ENCODE measurements at places on chromosomes 12 and 14.

GRCh38 chr12:80714055-80714454 is 2.7 kb upstream of the MYF5 start:
- DNase-seq: no peak

DNA sequence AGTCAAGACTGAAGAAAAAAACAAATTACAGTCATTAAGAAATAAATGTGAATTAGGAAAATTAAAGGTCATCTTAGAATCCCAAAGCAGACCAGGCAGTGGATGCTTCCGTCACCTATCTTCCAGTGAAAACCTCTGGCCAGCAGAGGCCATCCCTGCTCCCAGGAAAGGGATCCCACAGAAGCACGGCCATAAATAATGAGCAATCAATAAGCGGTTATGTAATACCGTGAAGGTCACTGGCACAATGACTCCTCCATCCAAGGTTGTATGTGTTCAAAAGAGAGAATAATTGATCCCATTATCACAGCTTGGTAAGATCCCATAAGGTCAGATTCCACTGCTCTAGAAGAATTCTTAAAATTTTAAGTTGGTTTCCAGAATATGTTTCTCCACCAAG is 85.7 kb downstream of the PPP2R5E start:
- DNase-seq: no peak

DNA sequence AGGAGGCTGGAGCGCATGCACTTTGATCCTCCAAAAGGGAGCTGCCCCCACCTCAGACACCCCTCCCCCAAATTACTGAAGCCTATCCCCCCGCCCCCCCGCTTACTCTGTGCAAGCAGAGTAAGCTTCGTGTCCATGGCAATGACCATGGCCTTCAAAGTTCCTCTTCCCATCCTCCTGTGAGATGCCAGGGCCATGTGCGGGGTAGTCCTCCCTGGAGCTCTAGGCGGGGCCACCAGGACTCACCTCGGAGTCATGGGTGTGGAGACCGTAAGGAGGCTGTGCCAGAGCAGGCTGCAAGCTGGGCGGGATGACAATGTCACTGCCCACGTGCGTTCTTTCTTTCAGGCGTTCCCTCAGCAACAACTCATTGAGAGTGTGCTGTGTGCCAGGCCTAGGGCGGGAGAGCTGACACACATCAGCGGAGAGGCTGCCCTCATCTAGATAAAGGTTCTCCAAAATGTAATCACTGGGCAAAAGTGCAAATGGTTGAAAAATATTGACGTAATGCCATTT is 66.8 kb downstream of the C14orf132 start:
- DNase-seq: no peak

- no peak for DNase-seq
These were observed 10.9 kb upstream of the PIK3C2G start for GRCh38 chr12:18250313-18250916.

- no peak for DNase-seq
These were observed 50.4 kb upstream of the RIN3 start for GRCh38 chr14:92463141-92463540.

- no peak for DNase-seq
These were observed 303.1 kb upstream of the PRKD1 start for GRCh38 chr14:30230719-30231118.

GRCh38 chr12:83690465-83690864 is 1003.8 kb downstream of the TMTC2 start:
- DNase-seq: no peak

- no peak for DNase-seq
These were observed 13.3 kb upstream of the MAP3K9 start for GRCh38 chr14:70822530-70823185.

GRCh38 chr12:122740351-122740750 is 9.7 kb upstream of the HCAR1 start:
- no peak for DNase-seq

DNA sequence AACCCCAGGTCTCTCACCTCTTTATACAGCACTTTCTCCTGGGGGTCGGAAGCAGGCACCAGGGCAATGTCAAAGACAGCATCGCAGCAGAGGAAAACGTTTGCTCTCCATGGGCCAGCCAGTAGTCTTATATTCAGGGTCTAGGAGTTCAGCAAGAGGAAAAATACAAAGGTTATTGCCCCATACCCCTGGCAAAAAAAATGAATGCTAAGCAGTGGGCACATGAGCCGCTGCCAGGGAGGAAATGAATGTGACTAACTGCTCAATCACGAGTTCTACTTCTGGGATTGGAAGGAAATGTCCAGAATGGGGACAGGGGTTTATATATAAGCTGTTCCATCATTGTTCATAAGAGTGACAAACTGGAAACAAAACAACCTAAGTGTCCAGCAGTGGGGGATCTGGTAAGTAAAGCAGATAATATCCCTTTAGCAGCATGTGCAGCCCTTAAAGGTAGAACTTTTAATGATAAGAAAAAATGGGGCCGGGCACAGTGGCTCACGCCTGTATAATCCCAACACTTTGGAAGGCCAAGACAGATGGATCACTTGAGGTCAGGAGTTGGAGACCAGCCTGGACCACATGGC is 53.8 kb downstream of the PHETA1 start:
- DNase-seq: no peak

DNA sequence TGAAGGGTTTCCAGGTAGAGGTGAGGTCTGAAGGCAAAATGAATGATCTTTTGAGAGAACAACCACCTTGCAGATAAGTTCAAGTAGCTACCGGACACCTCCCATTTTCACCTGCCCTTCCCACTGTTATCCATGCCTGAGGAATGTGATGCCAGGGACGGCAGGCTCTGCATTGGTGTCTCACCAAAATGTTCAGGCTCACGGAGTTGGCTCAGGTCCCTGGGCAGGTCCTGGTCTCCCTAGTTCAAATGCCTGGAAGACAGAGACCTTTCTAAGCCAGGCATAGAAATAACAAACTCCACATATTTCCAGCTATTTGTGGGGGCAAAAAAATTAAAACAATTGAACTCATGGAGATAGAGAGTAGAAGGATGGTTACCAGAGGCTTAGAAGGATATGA is 36.0 kb downstream of the TMEM63C start:
- DNase-seq: no peak

DNA sequence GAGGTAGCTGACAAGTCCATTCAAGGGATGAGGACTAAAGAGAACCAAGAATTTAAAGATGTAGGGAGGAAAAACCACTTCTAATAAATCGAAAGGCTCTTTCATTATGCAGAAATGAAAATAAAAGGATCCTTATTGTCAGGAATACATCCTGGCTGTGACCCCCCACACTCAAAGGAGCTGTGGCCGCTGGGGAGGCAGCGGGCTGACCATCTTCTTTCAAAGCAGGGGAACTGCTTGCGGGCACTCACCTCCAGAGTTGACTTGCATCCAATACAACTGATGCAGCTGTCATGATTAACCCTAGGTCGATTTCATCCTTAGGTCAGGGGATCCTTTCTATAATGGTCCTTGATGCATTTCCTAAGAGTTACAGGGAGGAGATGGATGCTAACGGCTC is 35.3 kb downstream of the TRAFD1 start:
- DNase-seq: no peak

GRCh38 chr14:92973261-92973797 is 50.4 kb downstream of the CHGA start:
- no peak for DNase-seq

DNA sequence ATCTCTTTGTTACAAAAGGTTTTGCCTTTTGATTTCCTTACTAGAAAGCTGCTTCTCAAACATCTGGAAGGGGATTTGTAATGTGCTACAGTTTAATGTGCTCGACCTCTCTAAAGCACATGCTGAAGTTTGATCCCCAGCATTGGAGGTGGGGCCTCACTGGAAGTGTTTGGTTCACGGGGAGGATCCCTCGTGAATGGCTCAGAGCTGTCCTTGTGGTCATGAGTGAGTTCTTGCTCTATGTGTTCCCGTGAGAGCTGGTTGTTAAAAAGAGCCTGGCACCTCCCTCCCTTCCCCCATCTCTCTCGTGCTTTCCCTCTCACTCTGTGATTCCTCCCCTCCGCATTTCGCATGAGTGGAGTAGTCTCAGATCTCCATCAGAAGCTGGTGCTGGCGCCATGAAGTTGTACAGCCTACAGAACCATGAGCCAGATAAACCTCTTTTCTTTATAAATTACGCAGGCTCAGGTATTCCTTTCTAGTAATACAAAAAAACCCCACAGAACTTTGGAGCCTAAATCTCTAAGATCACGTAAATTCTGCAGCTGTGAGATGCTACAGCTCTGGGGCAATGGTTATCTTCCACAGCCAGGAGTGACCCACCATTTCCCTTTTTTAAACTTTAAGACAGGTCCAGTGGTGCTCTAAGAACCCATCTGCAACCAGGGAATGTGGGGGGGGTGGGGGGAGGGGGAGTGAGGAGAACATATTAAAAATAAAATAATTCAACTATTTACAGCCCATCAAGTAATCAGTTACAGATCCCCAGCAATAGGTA is 214.4 kb downstream of the FOXN3 start:
- no peak for DNase-seq

DNA sequence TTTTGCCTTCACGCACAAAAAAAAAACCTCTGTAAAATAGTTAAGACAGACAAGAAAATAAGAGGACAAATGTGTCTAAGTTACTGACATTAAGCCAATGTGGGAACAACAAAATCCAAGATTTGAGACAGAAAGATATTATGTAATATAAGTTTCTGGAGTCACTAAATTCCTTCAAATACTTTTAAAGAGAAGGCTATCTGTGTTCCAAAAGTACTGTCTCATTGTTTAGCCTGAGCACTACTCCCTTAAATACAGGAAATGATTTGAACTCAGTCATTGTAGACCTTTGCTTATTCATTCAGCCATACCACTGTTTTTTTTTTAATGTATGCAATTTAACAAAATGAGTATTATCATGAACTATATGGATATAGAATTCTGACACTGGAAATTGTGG is 82.7 kb upstream of the KITLG start:
- no peak for DNase-seq

DNA sequence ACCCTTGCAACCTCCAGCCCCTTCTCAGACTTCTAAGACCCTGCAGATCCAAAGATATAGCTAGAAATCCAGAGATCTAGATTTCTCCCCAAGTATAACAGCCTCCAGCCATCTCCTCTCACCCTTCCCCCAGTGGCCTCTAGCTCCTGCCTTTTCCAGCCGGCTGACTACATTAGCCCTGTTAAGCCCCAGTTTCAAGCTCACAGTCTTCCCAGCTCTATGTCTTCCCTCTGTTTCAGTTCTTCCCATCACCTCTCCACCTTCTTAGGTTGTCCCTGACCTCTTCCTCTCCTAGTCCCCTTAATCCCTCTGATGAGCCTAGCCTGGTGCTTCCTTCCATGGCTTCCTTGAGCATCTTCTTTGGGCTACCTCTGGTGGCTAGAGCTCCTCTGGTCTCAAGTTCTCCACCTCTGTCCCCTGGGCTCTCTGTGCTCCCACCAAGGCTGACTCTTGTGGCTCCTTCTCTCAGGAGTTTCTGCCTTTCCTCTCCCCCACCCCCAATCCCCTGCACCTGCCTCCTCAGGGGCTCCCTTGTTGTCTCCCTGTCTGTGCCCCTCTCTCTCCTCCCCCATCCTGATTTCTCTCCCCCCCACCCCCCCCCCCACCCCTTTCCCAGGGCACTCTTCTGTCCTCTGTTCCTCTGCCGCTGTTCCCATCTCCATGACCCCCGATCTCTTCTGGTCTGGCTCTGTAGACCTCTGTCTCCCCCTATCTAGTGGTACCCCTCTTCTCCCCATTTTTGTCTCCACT is 816 bp upstream of the GDF11 start:
- no peak for DNase-seq

- DNase-seq: no peak
These were observed 321.0 kb upstream of the RTL1 start for GRCh38 chr14:101224356-101225156.

- no peak for DNase-seq
These were observed 753.1 kb upstream of the TBX3 start for GRCh38 chr12:115437061-115437567.

- DNase-seq: no peak
These were observed 233.0 kb downstream of the SSPN start for GRCh38 chr12:26428420-26428819.
